ENCODE measurements at places on chromosomes 13 and 19.

DNA sequence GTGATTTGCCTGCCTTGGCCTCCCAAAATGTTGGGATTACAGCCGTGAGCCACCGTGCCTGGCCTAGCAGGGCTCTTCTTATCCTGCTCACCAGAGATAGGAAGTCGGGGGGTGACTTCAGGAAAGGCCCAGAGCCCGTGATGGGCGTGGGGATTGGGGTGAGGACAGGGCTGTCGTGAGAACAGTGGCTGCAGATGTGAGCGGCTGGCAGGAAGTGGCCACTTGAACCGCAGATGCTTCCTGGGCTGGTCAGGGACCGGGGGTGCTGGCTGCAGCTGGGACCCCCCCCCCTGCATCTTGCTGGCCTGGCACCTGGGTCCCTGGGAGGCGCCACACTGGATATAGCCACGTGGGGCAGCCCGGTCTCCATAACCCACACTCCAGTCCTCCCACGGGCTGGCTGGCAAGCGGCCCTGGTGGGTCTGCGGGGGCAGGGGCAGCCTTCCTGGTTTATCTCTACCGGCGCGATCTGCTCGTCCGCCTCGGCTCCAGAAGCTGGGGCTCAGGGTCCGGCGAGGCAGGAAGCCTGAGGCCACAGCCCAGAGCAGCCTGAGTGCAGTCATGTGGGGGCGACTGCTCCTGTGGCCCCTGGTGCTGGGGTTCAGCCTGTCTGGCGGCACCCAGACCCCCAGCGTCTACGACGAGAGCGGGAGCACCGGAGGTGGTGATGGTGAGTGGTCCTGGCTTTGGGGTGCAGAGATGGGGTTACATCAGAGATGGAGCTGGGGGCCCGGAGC is at the start of gene F2RL3:
TSS of gene F2RL3 (plus strand) at position 371 of the 737 bp plus-strand sequence. CDS start at position 562, 191 bp downstream.
- no peak for DNase-seq

DNA sequence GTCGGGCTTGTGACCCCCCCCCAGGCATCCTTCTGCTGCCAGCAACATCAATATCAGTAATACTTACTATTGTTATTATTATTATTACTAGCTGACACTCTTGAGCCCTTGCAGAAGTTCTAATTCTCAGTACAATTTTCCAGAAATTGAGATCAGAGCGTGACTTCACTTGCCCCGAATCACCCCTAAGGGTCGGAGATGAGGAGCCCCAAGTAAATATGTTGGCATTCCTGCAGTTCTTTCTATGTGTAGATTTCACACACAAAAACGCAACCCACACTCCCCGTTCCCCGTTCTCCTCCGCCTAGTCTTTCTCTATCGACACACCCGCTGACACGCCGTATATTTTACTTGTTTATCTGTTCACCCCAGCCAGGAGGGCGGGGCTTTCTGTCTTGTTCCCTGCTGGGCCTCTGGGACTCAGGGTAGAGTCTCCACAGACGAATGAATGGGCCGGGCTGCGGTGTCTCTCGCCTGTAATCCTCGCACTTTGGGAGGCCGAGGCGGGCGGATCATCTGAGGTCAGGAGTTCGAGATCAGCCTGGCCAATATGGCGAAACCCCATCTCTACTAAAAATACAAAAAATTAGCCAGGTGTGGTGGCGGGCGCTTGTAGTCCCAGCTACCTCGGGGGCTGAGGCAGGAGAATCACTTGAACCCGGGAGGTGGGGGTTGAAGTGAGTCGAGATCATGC is 14.7 kb downstream of the TLE5 start:
- peak; percentile 73 for DNase-seq

DNA sequence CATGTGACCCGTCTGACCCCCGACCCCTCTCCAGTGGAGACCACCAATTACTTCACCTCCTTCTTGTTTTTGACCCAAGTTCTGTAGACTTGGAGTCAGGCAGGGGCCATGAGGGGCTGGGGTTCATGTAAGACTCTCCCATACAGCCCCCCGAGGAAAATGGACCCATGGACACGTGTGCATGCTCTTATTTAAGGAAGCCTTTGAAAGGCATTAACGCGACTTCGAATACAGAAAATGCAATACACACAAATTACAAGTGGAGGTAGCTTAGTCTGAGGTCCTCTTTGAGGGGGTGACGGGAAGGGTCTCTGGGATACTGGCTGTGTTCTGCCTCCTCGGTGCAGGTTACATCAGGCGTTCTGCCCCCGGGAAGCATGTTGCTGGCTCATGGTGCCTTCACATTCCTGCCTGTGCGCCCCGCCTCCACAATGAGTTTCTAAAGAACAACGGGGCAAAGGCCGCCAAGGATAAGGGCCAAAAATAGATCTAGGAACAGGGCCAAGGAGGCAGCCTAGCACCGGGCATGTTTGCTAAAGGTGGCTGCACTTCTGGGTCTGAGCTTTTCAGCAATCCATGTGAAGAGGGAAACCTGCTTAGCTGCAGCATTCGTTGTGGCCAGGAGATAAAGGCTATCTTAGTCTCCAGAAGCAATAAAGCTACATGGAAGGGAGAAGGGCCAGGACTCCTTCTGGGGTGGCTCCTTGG is 54.5 kb downstream of the RAB20 start:
- no peak for DNase-seq

DNA sequence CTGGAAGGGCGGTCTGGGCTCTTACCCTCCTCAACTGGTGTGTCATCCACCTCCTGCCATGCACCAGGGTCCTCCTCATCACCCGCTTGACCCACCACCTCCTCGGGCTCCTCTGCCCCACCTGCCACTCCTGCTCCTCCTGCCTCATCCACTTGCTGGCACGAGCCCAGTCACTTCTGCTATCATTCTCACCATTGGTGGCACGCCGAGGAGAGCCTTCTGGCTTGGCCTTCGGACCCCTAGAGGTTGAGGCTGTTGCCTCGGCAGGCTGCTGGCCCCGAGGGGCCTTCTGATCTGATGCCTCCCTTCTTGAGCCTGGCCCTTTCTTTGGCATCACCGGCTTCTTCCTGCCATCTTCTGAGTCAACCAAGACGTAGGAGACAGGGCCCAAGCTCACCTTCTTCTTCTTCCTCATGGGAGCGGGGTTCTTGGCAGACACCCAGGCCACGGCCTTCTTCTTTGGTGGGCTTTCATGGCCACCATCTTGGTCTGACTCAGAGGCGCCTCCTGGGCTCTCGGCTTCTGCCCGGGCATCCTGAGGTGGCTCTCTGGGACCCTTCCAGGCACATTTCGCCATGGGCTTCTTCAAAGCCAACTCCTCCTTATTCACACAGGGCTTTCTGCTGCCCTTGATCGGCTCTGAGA is 1.7 kb downstream of the PNMA8A start:
- DNase-seq = no peak

DNA sequence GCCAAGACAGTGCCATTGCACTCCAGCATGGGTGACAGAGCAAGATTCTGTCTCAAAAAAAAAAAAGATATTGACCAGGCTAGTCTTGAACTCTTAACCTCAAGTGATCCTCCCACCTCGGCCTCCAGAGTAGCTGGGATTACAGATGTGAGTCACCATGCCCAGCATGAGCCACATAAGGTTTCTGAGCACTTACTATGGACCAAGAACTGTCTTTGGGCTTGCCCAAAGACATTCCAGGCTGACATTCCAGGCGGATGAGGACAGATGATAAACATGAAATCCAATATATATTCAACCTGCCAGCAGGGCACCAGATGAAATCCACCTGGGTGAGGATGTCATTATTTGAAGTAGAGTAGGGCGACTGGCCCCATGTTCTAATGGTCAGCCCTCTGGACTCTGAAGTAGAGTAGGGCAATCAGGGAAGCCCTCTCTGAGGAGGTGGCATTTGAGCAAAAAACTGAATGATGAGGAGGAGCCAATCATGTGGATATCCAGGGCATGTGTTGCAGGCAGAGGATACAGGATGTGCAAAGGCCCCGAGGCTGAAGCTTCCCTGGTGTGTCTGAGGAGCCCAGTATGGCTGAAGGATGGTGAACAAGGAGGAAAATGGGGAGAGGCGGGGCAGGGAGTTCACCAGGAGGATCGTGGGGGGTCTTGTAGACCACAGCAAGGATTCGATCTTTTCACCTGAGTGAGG is 4.0 kb downstream of the C19orf38 start:
- no peak for DNase-seq

- no peak for DNase-seq
These were observed 1.6 kb upstream of the DIRAS1 start for GRCh38 chr19:2722541-2723344.

- DNase-seq = no peak
These were observed 500.9 kb upstream of the HTR2A start for GRCh38 chr13:47397739-47398138.

DNA sequence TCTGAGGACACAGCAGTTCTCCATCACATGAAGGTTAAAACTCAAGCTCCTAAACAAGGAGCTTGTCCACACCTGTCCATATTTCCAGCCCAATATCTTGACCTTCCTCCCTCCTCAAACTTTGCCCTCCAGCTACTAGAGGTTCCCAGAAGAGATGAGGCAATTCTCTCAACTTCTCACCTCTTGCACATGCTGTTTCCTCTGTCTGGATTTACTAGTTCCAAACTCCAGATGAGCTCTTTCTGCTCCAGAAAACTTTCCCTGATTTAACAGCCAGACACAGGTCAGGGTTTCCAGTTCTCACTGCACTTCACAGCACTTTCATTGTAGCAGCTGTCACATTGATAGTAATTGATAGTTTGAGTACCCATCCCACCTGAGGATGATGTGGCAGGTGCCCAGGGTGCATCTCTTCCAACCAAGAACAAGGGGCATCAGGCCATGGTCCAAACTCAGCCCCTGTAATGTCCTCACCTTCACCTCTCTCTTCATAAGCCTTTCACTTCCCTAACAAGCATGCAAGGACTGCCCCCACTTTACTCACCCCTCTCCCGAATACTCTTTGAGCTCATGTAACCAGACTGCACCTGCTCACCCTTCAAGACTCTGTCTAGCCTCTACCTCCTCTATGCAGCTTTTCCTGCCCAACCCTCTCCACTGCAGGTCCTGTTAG is 3.0 kb upstream of the WDFY2 start:
- DNase-seq = no peak

GRCh38 chr19:41799444-41800000 is 3.1 kb downstream of the CEACAM3 start:
- no peak for DNase-seq

DNA sequence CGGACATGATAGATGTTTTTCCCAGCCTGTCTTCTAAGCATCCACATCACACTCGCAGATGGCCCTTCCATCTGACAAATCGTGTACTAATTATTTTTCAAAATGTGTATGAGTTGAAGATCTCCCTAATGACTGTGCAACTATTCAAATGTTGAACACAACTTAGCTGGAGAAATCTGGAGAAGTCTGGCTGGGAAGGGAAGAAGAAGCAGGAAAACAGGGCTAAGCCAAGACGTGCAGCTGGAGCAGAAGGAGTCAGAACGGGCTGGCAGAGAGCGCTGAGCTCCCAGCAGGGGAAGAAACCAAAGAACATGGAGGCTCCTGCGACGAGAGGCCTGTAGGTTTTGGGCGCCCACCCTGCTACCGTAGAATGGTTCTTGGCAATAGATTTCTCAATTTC is 13.2 kb upstream of the LATS2 start:
- no peak for DNase-seq

- DNase-seq = peak; percentile 72
These were observed 3.7 kb downstream of the KCNC3 start for GRCh38 chr19:50325310-50326100.

- no peak for DNase-seq
These were observed 795 bp downstream of the JOSD2 start for GRCh38 chr19:50510121-50510670.

GRCh38 chr19:48117515-48118130 is 7.0 kb upstream of the PLA2G4C start:
- DNase-seq = no peak

DNA sequence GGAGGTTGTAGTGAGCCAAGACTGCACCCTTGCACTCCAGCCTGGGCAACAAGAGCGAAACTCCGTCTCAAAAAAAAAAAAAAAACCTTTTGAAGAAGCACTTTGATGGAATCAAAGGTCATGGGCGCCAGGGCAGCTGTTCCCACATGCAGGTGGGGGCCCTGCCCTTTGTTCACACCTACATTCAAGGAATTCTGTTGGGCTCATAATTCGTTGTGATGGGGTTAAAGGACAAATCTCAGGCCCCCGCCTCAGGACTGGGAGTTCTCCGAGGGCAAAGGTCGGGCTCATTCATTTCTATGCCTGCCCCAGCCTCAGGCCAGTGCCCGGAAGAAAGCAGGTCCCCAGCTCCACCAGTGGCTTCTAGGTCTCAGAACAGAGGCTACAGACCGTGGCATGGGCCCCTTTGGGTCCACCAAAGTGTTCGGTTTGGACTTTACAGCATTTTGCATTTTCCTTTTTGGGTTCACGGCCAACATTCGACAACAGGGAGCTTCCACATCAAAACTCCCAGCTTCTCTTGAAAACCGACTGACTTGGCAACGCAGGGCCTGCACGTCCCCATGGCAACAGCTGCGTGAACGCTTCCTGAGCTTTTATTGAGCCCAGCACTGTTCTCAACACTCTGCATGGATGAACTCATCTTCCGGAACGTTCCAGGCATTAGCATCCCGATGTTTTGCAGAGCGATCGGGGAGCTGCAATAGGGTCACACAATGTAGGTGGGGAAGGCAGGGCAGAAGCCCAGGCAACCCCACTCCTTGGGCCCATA is 10.1 kb upstream of the GTF2F1 start:
- DNase-seq = no peak

GRCh38 chr13:112737294-112737693 is 47.5 kb downstream of the ATP11A start:
- DNase-seq = no peak

DNA sequence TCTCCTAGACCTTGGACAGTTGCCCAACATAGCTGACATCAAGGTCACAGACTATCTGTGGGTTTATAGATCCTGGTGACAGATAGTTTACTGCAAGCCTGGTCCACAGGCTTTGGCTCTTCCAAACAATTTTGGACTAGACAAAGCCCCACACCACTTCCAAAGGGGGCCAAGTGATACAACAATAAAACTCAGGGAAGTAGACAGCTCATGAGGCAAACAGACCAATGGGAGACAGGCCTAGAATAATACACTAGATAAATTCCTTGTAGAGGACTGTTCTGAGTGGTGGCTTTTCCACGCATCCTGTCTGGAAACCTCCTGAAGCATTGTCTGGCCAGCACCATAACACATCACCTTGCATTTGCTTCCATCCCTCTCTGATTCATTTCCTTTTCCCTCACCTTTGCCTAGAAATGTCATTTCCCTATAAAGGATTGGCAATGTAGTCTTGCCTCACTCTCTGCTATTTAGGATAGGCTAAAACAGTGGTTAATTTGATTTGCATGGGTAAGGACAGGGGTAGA is 284.2 kb downstream of the POU4F1 start:
- no peak for DNase-seq

- DNase-seq = no peak
These were observed 20.4 kb downstream of the NOSIP start for GRCh38 chr19:49559928-49560327.

- DNase-seq = no peak
These were observed at the start of gene IGLON5 for GRCh38 chr19:51311351-51312257. IGLON5 (plus strand) TSS chr19:51311644; CDS start chr19:51311848, 204 bp downstream.

- no peak for DNase-seq
These were observed 36.8 kb upstream of the MBNL2 start for GRCh38 chr13:97185291-97185690.

GRCh38 chr13:70080012-70080411 is 27.6 kb upstream of the ATXN8OS start:
- no peak for DNase-seq

- no peak for DNase-seq
These were observed 38.3 kb upstream of the HMGB1 start for GRCh38 chr13:30504081-30504480.

Measured in CD4-positive, alpha-beta T cell treated with Interleukin-10 for 1 hour (primary cell).